ENCODE measurements at places on chromosomes 12 and 14.
A peak's percentile ranks its signal among the peaks of the same experiment; 100 is the strongest.

- peaks cover 14% of the 10 kb centered on the region for H3K4me1 ChIP-seq
- no peaks in the 10 kb centered on the region for H3K36me3 ChIP-seq
- no peak overlapping the region for H3K4me3 ChIP-seq
- DNase-seq: no peak
- no peaks in the 10 kb centered on the region for H3K27me3 ChIP-seq
These were observed 31.1 kb upstream of the SLC38A2 start for GRCh38 chr12:46403719-46404070.

DNA sequence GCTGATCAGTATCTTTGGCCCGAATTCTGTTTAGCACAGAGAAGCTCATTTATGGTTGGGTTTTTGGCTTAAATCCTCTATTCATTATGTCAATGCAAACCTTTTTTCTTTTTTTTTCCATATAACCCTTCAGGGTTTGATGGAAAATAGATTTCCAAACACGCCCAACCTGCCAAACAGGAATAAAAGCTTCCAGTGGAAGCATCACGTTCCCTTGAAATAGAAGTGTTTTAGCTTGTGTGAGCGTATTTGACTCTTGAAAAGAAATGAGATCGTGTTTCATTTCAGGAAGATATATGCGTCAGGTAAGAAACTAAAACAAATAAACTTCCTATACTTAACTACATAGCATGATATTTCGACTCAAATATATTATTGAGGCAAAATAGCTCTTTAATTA, at the start of gene PIK3C2G:
Gene PIK3C2G, plus strand, starts transcription at position 246 of the 400 bp plus-strand sequence. CDS start 20,564 bp downstream, outside the sequence.
- H3K4me3 ChIP-seq: no peak within 1 kb of the TSS
- no peaks in the 10 kb centered on the region for H3K36me3 ChIP-seq
- no peak within 1 kb of the TSS for H3K27ac ChIP-seq
- peak; percentile 25 for DNase-seq
- H3K4me1 ChIP-seq: no peaks in the 10 kb centered on the region
- H3K27me3 ChIP-seq: no peaks in the 10 kb centered on the region

DNA sequence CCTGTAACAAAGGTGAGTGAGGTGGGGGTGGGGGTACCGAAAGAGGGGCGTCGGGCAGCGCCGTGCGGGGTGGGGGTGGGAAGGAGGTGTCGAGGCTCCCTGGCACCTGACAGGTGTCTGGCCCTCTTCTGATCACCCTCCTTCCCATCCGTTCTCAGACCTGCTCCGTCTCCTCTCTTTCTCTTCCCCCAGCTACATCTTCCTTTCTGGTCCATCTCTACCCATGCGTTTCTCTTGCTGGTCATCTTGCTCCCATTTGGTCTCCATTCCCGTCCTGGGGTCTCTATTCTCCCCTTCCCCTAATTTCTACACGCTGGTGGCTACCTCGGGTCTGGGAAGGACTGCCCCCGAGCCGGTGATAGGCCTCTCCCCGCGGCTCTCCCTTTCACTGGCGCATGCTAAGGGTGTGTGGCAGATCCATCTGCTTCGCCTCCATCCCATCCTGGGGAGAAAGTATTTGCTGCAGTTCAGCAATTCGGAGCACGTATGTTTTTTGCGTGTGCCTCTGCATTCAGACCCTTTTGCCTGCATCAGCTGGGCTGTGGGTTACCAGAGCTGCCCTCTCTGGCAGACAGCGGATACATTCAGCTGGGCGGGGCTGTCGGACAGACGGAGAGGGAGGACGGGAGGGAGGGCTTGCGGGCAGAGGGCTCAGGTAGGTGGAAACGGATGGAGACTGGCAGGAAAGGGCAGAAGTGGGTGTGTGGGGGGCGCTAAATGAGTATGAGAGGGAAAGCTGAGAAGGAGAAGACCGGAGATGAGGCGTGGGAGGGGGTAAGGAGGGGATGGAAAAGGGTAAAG, 730 bp downstream of the CLSTN3 start:
- H3K4me3 ChIP-seq: peak overlapping the region; percentile 59
- peaks cover 36% of the 10 kb centered on the region for H3K27me3 ChIP-seq
- peaks cover 21% of the 10 kb centered on the region for H3K36me3 ChIP-seq
- peaks cover 5% of the 10 kb centered on the region for H3K4me1 ChIP-seq
- H3K27ac ChIP-seq: peak overlapping the region; percentile 58

DNA sequence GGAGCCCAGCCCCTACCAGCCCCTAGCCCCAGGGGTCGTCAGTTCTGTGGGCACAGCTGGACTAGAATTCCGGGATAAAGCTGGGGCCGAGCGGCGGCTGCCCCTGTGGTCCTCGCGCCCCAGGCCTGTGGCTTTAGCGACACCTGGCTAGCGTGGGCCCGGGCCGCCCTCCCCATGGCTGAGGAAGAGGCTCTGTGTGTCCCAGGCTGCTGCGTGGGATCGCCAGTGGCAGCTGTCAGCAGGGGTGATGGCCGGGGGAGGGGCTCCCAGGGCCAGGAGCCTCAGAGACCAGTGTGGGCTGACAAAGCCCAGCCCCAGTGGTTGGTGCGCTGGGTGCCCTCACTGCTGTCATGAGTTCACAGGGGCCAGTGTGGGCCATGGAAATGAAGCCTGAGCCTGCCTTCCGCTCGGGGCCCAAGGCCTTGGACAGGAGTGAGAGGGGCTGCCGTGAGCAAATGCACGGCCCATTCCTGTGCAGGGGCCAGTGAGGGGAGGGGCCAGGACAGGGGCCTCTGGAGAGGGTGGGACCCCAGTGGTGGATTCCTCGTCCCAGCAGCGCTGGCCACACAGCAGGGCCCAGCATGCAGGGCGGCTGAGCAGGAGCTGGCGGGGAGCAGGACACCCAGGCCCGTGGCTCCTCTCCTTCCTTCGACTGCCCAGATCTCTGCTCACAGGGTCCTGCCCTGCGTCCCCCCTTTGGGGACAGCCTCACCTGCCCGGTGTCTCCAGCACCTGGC, 11.4 kb downstream of the FBRSL1 start:
- H3K27me3 ChIP-seq: no peaks in the 10 kb centered on the region
- no peak overlapping the region for H3K4me3 ChIP-seq
- peaks cover 24% of the 10 kb centered on the region for H3K4me1 ChIP-seq
- H3K36me3 ChIP-seq: no peaks in the 10 kb centered on the region
- no peak for DNase-seq

DNA sequence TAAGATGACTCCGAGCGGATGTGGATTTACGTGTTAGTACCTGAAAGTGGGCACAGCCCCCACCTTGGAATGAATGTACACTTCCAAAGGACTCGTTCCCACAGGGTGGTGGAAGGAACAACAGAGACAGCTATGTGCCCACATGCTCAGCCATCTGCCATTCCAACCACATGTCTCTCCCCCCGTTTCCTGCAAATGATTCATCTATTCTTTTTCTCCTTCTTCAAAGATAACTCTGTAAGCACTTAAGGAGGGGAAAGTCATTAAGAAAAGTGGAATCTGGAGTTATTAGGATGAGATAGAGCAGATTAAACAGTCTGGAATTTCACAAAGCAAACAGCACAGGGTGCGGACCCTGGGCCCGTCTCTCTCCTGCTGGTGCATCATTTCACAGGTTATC, 18.5 kb upstream of the DUSP6 start:
- no peaks in the 10 kb centered on the region for H3K27me3 ChIP-seq
- DNase-seq: no peak
- H3K27ac ChIP-seq: no peak overlapping the region
- peaks cover 16% of the 10 kb centered on the region for H3K4me1 ChIP-seq
- H3K4me3 ChIP-seq: no peak overlapping the region

DNA sequence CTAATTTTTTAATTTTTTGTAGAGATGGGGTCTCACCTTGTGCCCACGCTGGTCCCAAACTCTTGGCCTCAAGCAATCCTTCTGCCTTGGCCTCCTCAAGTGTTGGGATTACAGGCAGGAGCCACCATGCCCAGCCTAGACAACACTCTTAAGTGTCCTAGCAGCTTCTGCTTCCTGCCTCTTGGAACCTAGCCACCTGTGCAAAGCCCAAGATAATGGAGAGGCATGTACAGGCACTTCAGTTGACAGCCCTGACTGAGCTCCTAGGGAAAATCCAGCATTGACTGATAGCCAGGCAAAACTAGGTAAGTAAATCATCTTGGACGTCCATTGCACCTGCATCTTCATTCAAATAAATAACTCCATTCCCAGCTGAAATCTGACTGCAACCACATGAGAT, 15.5 kb downstream of the COX14 start:
- no peak overlapping the region for H3K27ac ChIP-seq
- no peaks in the 10 kb centered on the region for H3K4me1 ChIP-seq
- no peak overlapping the region for H3K4me3 ChIP-seq

DNA sequence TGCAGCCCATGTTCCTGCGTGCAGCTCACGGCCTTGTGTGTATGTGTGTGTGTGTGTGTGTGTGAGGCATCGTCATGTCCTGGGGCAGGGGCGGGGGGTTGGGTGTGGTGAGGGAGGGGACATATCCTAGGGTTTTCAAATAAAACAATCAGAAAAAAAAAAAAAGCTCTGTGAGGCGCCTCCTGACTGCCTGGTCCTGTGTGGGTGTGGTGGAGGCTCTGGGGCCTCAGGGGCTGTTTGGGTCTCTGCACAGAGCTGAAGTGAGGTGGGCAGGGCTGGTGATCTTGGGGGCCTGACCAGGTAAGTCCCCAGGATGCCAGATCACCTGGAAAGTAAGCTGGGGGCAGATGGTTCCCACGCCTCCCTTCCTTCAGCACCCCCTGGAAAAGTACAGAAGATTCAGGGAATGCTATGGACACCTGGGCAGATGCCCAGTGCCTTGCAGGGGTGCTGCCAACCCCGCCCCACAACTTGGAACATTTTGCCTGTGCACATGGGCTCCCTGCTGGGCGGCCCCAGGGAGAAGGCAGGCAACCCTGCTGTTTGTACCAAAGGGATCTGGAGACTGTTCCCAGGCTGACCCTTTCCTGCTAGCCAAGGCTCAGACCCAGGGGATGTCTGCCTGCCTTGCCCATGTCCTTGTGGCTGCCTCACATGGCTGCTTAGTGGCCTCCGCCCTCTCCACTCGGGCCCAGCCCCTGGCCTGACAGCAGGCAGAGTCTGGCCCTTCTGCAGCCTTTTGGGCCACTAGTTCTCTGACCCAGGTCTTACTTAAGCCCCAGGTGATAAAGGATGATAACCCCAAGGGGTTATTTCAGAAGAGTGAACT, 28.8 kb downstream of the CLSTN3 start:
- H3K27me3 ChIP-seq: no peaks in the 10 kb centered on the region
- H3K4me1 ChIP-seq: no peaks in the 10 kb centered on the region
- no peak overlapping the region for H3K4me3 ChIP-seq
- no peaks in the 10 kb centered on the region for H3K36me3 ChIP-seq
- no peak overlapping the region for H3K27ac ChIP-seq

- DNase-seq: no peak
- H3K36me3 ChIP-seq: no peaks in the 10 kb centered on the region
- H3K27ac ChIP-seq: no peak overlapping the region
- no peak overlapping the region for H3K4me3 ChIP-seq
These were observed 122.0 kb upstream of the ATXN7L3B start for GRCh38 chr12:74415633-74416032.

GRCh38 chr12:58341791-58342190, 400.4 kb downstream of the ATP23 start:
- H3K36me3 ChIP-seq: no peaks in the 10 kb centered on the region
- H3K4me1 ChIP-seq: no peaks in the 10 kb centered on the region
- no peak overlapping the region for H3K4me3 ChIP-seq
- H3K27me3 ChIP-seq: no peaks in the 10 kb centered on the region
- no peak overlapping the region for H3K27ac ChIP-seq
- DNase-seq: peak; percentile 36

DNA sequence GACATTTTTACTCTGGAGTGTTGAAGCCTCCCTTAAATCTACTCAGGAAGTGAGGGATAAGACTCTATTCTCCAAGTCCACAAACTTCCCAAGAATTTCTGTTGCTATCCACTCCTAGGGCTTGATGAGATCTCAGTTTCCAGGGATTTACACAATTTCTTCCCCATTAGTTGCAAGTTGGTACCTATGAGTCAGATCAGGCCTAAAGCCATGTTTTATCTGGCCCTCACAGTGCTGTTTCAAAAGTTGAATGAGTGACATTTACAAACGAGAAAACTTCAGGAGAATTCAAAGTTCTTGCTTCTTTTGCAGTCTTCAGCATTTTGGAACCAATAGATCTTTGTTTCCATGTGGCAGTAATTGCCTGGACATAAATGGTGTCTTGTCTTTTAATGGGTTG, 156.4 kb upstream of the SYT10 start:
- H3K4me3 ChIP-seq: no peak overlapping the region
- H3K4me1 ChIP-seq: no peaks in the 10 kb centered on the region
- no peaks in the 10 kb centered on the region for H3K36me3 ChIP-seq
- H3K27ac ChIP-seq: no peak overlapping the region

GRCh38 chr14:70317969-70318634, 41.4 kb downstream of the COX16 start:
- H3K27ac ChIP-seq: no peak overlapping the region
- no peaks in the 10 kb centered on the region for H3K36me3 ChIP-seq
- H3K4me1 ChIP-seq: no peaks in the 10 kb centered on the region

GRCh38 chr12:63419154-63419553, 249.1 kb downstream of the DPY19L2 start:
- no peak for DNase-seq
- no peaks in the 10 kb centered on the region for H3K4me1 ChIP-seq
- no peak overlapping the region for H3K27ac ChIP-seq
- no peaks in the 10 kb centered on the region for H3K36me3 ChIP-seq
- H3K4me3 ChIP-seq: no peak overlapping the region

- H3K27ac ChIP-seq: no peak overlapping the region
- no peak for DNase-seq
- no peak overlapping the region for H3K4me3 ChIP-seq
- H3K27me3 ChIP-seq: no peaks in the 10 kb centered on the region
- H3K4me1 ChIP-seq: no peaks in the 10 kb centered on the region
- H3K36me3 ChIP-seq: no peaks in the 10 kb centered on the region
These were observed 152.1 kb upstream of the NAV3 start for GRCh38 chr12:77678621-77679020.

- H3K4me1 ChIP-seq: peaks cover 7% of the 10 kb centered on the region
- H3K27ac ChIP-seq: peak overlapping the region; percentile 69
- H3K27me3 ChIP-seq: no peaks in the 10 kb centered on the region
- no peak overlapping the region for H3K4me3 ChIP-seq
- no peaks in the 10 kb centered on the region for H3K36me3 ChIP-seq
- no peak for DNase-seq
These were observed 3.3 kb downstream of the FAR2 start for GRCh38 chr12:29152223-29152868.

DNA sequence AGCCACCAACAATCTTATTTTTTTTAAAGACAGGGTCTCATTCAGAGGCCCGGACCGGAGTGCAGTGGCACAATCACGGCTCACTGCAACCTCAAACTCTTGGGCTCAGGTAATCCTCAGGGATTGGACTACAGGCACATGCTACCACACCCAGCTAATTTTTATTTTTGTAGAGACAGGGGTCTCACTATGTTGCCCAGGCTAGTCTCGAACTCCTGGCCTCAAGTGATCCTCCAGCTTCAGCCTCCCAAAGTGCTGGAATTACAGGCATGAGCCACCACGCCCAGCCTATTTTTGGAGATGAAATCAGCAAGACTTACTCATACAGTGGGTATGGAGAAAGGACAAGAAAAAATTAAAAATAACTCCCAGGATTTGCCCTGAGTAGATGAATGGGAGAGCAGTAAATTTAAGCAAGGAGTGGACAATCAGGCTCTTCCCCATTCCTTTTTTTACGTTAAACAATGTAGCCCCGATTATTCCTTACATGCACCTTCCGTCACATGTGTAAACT, 13.2 kb downstream of the FMNL3 start:
- H3K4me3 ChIP-seq: no peak overlapping the region
- H3K36me3 ChIP-seq: no peaks in the 10 kb centered on the region
- no peak for DNase-seq
- H3K27ac ChIP-seq: no peak overlapping the region
- peaks cover 16% of the 10 kb centered on the region for H3K4me1 ChIP-seq
- H3K27me3 ChIP-seq: no peaks in the 10 kb centered on the region

- H3K27me3 ChIP-seq: no peaks in the 10 kb centered on the region
- no peak overlapping the region for H3K27ac ChIP-seq
- no peak overlapping the region for H3K4me3 ChIP-seq
- H3K4me1 ChIP-seq: no peaks in the 10 kb centered on the region
- H3K36me3 ChIP-seq: no peaks in the 10 kb centered on the region
These were observed 17.7 kb upstream of the HNF1A start for GRCh38 chr12:120960657-120961056.

Measured in left lung (tissue), 14 donors.